ENCODE measurements at places on chromosomes 4 and X. TPM values are rescaled to one million over a fixed set of nuclear protein-coding genes. Genes with fewer than 3 reads are reported as not detected.

Gene GLOD5
- total RNA-seq = not detected

Gene NUP62CL
- total RNA-seq = 4.7 TPM

Gene TBC1D25
- total RNA-seq = 13.8 TPM

Gene RHOXF2B
- not detected for total RNA-seq

Gene ARHGEF9
- 91.4 TPM for total RNA-seq

Gene DSPP
- total RNA-seq = under 0.01 TPM

Gene PORCN
- total RNA-seq = 10.6 TPM

Gene CPZ
- total RNA-seq = 0.31 TPM

Gene SSX4B
- not detected for total RNA-seq

Gene SMC1A
- total RNA-seq = 39.4 TPM

Gene JADE3
- total RNA-seq = 11.0 TPM

Gene SSX2B
- not detected for total RNA-seq

Gene AWAT2
- not detected for total RNA-seq

Gene ZNF275
- 13.8 TPM for total RNA-seq

Gene KLHL2
- 62.3 TPM for total RNA-seq

Gene FGFR3
- 13.8 TPM for total RNA-seq

Gene PAK3
- total RNA-seq = 105 TPM

Gene HAUS7
- total RNA-seq = 11.0 TPM

Gene GIMD1
- total RNA-seq = not detected

Gene PDCL2
- total RNA-seq = not detected

Gene KLB
- not detected for total RNA-seq

Gene CFAP99
- total RNA-seq = not detected

Gene PRKG2
- 15.3 TPM for total RNA-seq

Gene SMAD1
- 41.0 TPM for total RNA-seq

Gene SMIM31
- total RNA-seq = not detected
